ENCODE measurements at places on chromosomes 6 and 20.

- DNase-seq = no peak
Measured at GRCh38 chr6:162615016-162615705, 112.4 kb downstream of the PRKN start.

- DNase-seq = no peak
Measured at GRCh38 chr6:151294561-151295101, 54.9 kb downstream of the AKAP12 start.

- DNase-seq = no peak
Measured at GRCh38 chr6:91447081-91447480, 860.2 kb upstream of the MAP3K7 start.

- DNase-seq = no peak
Measured at GRCh38 chr6:118787724-118788423, 106.1 kb upstream of the ASF1A start.

- DNase-seq = no peak
Measured at GRCh38 chr20:46207793-46208192, 89.7 kb downstream of the CD40 start.

- no peak for DNase-seq
Measured at GRCh38 chr6:54830216-54830615, 16.4 kb upstream of the FAM83B start.

Data from activated CD4-positive, alpha-beta T cell treated with anti-CD3 and anti-CD28 coated beads, Interleukin-2, amount 50 U/mL, for 24 hours (primary cell).